Suppressor macrophage (primary cell): ENCODE measurements at places on chromosomes 6 and 20.

DNA sequence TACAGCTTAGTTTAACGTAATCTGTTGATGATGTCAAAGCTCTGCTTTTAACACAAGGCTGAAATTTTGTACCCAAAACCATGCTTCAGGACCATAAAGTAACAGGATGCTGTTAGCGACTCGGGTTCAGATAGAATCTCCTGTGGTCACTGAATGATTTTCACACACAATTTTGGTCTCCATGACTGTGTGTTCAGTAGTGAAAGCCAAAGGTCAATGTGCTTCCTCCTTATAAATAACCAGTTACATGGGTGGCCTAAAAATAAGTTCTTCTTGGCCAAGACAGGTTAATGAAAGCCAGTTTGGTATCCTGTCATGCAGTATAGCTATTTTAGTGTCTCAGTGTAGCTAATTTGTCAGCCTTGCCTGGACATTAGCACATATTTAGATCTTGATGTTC lies 19.1 kb upstream of the LOC128125822 start:
- no peak for DNase-seq

DNA sequence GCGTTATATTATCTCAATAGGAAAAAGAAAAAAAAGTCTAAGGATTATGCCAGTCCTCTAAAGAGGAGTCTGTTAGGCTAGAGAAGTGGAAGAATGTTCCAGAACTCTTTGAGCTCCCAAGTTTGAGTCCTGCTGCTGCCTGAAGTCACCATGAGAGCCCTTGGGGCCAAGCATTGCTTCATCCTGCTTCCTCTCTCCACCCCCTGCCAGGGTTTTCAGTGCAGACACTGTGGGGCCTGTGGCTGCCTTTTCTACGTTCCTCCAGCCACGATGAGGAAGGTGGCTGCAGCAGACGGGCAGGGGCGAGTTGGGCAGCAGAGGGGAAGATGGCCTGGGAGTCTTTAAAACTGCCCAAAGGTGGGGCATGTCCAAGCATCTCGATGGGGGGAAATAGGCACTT lies 214.4 kb upstream of the KCNG1 start:
- peak; percentile 45 for DNase-seq

GRCh38 chr20:14335052-14335451 lies 2.4 kb downstream of the FLRT3 start:
- no peak for DNase-seq

- DNase-seq, result no peak
These were observed 174.7 kb upstream of the PROKR2 start for GRCh38 chr20:5491455-5491854.

DNA sequence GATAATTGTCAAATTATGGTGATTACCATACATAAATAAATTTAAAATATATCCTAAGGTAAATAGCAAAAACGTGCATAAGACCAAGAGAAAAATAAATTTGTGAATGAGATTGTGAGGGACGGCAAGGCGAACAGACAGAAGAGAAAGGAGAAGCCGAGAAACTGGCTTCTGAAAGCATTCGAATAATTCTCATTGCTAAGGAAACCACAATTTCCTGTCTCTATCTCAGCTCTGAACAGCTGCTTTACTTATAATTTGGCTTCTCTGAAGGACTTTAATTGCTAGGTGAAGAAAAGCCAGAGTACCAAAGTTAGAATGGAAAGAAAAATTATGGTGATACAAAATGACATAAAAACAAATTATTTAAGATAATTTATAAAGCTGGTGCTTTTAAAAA lies 79.0 kb upstream of the RGS17 start:
- no peak for DNase-seq

- DNase-seq, result no peak
These were observed 690.9 kb upstream of the NRSN1 start for GRCh38 chr6:23435126-23435525.

DNA sequence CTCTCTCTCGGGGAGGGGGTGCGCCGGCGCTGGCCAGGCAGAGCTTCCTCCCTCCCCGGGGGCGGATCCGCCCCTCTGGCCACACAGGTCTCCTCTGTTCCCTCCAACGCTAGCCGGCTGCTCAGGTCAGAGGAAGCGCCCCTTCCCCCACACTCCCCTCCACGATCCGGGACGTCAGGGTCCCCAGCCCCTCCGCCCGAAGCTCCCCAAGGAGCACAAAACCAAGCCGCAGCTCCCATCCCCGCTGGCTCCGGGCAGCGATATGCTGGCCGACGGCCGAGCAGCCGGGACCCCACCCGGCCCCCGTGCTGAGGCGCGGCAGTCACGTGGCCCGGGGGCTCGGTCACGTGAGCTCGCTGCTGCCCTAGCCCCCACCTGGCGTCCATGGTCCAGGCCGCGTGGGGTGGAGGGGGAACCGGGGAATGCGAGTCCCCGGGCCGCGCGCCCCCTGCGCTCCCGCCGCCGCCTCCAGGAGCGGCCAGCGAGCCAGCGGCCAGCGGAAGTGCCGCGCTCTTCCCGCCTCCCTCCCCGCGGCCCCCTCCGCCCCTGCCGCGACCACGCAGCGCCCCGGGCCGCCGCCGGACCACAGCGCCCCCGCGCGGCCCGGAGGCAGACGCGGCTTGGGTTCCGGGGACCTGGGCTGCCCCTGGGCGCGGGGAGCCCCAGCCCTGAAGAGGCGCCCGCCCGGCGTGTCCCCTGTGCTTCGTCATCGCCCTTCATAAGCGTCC lies at the start of gene SLC35B2:
SLC35B2 (minus strand) TSS at position 504 of the 728 bp plus-strand sequence; CDS start at position 386, 118 bp downstream.
- DNase-seq, result peak; percentile 75

DNA sequence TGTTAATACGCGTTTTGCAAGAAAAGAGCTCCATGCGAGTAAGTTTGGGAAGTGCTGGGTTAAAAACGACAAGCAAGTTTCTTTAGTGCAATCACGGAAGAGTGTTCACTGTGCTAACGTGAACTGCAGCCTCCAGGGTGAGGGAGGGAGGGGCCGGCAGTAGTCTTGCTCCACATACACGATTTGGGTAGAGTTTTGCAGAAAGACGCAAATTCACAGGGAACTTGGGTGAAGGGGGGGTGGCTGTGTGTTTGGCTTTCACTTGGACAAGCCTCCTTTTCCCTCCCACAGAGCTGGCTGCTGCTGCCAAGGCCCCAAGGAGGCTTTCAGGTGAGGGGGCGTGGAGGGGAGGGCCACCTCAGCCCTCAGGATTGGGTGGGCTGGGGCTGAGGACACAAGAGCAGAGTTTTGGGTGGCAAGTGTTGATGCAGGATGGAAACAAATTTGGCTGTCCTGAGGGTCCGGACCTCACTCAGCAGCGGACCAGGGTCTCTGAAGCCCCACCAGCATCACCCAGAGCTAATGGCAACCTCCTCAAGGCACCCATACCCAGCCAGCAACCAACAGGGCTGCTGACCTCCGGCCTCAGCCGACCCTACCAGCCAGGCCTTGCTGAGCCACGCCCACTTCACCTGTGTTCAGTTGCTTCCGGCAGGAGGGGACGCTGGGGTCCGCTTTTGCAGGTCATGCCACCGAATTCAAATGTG lies 204.5 kb downstream of the ERMARD start:
- DNase-seq, result peak; percentile 63

DNA sequence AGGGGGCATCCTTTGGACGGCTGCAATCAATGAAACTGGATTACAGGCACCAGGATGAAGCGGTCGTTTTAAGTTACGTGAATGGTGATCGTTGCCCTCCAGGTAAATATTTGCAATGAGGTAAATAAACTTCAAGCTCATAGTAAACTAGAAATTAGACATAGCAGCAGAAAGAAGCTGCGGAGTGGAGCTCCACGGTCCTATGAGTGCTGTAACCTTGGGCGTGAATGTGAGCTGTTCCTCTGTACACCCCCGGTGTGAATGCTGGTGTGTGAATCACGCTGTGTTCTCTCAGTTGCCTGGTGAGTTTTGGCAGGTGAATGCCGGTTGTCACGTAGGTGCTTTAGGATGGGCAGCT lies 42.0 kb upstream of the SLC22A1 start:
- no peak for DNase-seq

GRCh38 chr20:36368869-36369268 lies 62.7 kb downstream of the DLGAP4 start:
- DNase-seq, result no peak

DNA sequence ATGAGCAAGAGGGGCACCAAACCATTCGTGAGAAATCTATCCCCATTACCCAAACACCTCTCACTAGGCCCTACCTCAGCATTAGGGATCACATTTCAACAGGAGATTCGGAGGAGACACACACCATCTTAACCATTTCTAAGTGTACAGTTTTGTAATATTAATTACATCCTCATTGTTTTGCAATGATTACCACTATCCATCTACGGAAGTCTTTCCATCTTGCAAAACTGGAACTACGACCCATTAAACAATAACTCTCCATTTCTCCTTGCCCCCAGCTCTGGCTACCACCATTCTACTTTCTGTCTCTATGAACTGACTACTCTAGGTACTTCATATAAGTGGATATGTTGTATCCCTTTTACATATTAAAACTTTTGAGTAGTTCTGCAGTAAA lies 20.1 kb downstream of the ACOT13 start:
- DNase-seq, result no peak

DNA sequence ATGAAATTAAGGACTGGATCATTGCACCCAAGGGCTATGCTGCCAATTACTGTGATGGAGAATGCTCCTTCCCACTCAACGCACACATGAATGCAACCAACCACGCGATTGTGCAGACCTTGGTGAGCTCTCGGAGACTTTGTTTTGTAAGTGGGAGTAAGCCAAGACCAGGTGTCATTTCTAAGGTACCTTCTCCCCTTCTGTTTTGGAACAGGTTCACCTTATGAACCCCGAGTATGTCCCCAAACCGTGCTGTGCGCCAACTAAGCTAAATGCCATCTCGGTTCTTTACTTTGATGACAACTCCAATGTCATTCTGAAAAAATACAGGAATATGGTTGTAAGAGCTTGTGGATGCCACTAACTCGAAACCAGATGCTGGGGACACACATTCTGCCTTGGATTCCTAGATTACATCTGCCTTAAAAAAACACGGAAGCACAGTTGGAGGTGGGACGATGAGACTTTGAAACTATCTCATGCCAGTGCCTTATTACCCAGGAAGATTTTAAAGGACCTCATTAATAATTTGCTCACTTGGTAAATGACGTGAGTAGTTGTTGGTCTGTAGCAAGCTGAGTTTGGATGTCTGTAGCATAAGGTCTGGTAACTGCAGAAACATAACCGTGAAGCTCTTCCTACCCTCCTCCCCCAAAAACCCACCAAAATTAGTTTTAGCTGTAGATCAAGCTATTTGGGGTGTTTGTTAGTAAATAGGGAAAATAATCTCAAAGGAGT lies 30.4 kb downstream of the TXNDC5 start:
- DNase-seq, result no peak

GRCh38 chr6:80143419-80143937 lies 37.0 kb downstream of the BCKDHB start:
- peak; percentile 53 for DNase-seq

DNA sequence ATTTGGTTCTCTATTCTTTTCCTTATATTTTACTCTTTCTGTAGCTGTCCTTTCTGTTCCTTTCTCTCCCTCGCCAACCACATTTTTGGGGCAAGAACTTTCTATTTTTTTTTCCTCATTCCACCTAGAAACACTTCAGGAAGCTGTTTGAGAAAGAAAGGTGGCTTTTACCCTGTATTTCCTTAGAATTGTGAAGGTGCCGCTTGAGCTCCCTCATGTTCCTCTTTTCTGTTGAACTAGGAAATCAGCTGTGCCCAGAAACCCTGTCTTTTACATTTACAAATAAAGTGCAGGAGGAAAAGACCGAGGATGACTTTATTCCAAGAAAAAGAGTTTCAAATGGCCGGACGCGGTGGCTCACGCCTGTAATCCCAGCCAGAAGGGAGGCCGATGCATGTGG lies 38.2 kb downstream of the OR2B2 start:
- DNase-seq, result no peak

DNA sequence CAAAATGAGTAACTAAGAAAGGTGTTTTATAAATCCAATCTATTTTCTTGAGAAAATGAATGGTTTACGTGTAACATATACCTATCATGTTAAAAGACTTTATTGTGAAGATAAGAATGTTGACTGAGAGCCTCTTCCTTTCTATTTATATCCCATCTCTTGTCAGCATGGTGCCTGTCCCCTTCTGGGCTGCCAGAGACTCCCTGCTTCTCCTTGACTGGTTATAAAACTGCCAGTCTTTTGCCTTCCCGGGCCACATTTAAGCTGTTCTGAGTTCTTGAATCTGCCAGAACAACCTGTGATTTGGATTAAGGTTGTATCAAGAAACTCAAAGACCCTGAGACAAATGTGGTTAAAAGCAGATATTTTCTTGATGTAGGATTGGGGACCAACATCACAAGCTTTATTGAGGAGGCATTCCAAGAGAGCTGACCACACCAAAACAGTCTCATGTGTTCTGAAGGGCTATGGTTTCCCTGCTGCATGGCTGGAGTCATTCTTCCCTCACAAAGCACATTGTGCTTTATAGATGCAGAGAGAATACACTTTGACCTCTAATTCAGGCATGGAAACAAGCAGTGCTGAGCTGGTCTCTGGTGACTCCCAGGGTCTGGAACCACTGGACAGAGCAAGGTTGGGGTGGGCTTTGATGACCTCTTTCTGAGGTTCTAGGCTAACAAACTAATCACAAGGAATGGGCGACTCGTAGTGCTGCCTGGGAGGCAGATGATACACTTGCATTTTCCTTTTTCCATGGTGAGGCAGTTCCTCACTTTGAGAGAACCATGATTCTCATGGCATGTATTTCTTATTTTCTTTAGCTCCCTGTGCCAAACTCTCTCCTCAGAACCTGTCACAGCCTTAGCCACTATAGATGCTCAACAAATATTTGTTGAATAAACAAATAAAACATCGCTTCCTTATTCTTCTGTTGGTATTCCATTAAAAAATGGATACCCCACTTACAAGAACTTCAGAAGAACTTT lies 205.0 kb upstream of the PREP start:
- DNase-seq, result no peak

GRCh38 chr6:15309611-15310283 lies 63.9 kb downstream of the JARID2 start:
- no peak for DNase-seq

DNA sequence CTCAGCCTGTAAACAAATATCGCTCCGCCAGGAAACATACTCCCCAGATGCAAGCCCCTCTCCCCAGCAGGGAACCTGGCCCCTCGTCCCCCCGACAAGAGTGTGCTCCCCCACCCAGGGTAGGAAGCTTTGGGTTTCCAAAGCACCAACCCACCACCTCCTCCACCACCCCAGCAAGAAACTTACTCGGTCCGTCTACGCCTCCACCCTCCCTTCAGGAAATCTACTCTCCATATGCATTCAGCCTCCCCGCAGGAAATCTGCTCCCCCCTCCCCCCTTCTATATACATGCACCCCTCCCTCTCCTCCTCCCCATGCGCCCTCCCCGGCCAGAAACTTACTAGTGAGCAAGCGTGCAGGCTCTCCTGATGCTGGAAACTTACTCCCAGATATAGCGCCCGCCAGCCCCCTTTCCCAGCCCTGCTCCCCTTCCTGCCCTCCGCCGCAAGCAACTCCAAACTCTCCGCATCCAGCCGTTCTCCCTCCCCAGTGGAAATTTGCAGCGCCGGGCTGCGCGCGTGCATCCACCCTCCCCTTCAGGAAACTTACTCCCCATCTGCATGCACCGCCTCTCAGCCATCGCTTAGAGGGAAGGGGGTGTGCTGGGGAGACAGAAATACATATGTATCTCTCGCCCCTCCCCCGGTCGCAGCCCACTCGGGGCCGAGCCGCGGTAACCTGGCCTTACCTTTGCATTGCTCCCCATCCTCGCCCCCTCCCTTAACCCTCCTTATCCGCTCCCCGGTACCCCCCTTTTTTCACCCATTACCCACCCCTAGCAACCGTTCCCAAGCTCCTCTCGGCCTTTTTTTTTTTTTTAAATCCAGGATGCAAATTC lies at the start of gene TRERF1:
TRERF1 (minus strand) TSS at position 594 of the 838 bp plus-strand sequence. CDS start 182,336 bp downstream, outside the sequence.
- peak; percentile 52 for DNase-seq
